ENCODE measurements at places on chromosomes 6 and 20.
A peak's percentile ranks its signal among the peaks of the same experiment; 100 is the strongest.

DNA sequence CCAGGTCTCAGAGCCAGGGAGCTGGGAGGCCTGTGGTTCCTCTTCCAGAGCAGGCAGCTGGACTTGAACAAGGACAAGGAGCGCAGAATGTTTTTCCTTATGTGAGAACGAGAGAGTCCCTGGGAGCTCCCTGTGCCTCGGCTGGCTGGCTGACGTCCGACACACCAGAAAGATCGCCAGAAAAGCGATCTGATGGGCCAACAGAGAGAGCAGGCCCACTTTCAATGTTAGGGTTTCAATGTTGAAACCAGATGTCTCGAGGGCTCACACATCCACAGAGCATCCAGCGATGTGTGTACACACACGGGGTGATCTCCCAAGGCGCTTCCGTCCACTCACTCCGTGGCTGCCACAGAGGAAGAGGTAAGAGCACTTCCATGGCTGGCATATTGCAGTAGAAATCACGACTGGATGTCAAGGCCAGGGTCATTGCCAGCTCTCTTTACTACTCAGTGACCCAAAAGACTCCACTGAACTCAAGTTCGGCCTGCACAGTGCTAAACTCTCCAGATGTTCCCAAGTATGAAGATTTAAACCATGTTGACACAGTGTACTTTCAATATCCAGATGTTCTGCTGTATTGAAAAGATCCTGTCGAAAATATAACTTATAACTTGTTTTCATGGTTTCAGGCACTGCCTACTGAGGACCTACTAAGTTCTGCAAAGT, 70.8 kb upstream of the FOXC1 start:
- no peak for DNase-seq

DNA sequence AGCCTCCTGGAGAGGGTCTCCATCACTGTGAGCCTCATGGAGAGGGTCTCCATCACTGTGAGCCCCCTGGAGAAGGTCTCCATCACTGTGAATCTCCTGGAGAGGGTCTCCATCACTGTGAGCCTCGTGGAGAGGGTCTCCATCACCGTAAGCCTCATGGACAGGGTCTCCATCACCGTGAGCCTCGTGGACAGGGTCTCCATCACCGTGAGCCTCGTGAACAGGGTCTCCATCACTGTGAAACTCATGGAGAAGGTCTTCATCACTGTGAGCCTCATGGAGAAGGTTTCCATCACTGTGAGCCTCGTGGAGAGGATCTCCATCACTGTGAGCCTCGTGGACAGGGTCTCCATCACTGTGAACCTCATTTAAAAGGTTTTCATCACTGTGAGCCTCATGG, 140.0 kb downstream of the ERMARD start:
- no peak for DNase-seq

GRCh38 chr6:91562955-91563354, 976.1 kb upstream of the MAP3K7 start:
- DNase-seq, result peak; percentile 14

DNA sequence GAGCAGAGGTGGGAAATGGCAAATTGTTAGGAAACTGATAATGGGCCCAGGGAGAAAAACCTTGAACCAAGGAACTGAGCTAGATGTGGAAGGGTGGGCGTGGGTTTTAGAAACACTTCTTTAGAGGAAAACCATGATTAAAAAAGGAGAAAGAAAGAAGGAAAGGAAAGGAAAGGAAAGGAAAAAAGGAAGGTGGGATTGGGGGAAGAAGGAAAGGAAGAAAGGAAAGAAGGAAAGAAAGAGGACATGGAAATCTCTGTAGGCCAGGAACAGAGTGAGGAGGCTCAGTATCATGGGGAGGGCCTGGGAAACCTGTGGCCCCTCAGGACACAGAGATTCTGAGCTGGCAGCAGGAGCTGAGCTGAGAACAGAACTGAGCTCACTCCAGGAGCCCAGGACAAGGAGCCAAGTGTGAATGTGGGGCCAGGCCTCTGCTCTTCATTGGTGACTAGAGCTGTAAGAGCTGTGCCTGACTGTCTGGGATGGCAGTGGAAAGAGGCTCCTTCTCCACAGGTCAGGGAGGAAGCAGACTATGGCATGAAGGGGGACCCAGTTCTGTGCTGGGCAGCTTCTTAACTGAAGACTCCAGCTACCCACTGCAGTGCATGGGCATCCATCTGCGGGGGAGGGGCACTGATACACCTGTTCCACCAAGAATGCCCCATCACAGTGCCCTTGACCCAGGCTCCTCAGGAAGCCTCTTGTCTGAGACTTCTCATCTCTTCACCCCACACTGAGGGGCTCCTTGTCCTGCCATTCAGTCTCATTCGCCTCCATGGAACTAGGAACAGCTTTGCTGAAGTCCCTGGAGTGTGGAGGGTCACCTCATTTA, 116.1 kb upstream of the BACH2 start:
- no peak for DNase-seq

DNA sequence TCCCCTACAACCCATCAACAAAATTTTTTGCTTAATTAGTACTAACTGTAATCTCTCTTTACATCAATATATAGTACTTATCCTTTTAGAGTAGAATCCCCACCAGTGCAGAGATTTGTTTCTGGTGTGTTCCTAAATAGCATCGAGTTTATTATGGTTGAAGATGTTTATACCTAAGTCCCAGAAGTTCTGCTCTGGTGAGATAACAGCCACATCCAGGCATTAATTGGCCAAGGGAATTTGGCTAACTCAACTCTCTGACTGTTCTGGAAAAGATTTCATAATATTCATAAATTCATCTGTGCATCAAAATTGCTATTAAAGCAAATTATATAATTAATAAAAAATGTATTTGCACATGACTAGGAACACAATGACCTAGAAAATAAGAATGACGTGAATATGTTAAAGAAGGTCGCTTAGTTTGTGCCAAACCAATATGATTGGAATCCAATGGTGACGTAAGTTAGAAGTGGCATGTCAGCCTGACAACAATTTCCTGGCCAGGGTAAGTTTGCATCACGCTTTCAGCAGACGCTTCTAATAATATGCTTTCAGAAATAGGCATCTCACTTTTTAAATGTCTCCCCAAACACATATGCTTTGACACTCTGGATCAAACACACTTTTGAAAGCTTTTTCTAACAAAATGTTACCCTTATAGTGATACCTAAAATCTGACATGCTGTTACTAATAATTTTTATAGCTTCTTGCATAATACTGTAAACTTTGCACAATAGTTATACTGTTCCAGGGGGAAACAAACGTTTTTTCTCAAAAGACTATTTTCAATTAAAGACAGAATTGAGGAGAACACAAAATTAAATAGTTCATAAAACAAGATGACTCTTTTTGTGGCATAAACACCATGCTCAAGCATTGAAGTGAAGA, 236.7 kb downstream of the TENT5A start:
- no peak for DNase-seq

GRCh38 chr6:124872361-124873065, 89.7 kb upstream of the RNF217 start:
- no peak for DNase-seq

DNA sequence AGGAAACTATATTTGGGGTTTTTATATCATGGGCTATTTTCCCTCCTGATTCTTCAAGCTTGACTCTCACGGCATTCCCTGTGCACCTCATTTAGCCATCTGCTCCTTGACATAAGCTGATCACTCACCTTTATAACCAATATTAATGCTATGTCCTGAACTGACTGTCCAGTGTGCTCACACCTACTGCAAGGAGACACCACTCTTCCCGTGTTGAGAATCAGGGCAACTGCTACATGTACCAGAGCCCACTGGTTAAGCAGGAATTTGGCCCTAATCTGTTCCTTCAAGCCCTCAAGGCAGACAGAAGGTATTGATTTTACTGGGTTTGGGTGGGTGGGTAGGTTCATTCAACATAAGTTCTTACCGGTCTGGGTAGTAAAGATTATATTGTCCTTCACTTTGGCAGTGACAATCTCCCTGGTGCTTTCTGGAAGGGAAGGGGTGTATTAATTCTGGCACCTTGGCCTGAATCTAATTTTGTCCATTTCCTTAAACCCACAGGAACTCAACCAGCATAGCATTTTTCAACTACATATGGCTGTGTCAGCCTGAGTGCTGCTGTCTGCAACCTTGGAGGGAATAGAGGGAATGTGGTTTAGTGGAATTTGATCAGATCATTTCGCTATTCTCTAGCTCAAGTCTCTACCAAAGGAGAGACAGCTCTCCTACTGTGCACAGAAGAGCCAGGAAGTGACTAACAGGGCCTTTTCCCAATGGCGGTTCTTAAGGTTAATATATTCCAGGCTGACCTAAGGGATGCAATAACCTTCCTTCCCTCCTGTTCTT, 293.2 kb downstream of the BTBD9 start:
- peak; percentile 77 for DNase-seq

DNA sequence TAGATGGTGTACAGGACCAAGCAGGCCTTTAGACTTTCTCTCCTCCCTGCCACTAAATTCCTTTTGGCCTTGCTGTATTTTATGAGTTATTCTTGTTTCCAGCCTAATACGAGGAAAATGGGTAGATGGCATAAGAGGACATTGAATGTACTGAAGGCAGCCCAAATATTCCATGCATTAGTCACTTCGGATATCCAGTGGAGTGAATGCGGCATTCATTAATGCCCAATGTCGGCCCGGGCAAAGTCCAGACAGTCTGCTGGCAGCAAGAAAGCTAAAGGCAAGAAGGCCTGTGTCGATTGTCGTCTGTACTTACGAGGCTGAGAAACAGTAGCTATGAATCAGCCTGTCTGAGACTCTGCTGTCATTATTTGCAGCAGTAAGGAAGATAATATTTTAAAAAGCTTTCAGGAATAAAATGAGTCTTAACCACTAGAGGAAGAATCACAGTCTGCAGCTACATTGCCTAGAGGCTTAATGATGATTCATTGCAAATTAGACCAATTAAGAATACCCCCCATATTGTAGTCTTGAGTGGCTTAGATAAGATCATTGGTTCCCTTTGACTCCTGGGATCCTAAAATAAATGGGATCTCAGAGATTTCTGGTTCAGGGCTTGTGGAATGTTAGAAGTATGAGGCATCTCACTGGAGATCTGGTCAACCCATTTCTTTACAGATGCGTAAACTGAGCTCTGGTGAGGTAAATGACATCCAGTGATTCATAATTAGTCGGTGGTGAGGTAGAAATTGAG, 534.1 kb upstream of the JAG1 start:
- DNase-seq, result peak; percentile 81

- DNase-seq, result no peak
These were observed 33.4 kb upstream of the INSM1 start for GRCh38 chr20:20334489-20334888.

DNA sequence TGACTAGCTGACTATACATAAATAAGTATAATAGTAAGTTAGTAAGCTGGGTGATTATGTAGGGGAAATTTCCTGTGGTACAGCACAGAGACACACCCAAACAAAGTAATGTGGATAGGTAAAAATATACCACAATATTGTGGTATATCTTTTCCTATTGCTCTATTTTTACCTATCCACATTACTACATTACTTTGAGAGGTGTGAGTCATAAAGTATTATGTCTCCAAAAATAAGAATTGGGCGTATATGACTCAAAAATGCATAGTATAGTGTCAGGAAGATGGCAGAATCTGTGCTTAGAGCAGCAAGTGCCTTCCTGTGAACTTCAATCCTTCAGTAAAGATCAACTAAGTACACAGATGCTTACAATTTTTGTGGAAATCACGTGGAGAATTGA, 2.7 kb upstream of the SIRPG start:
- DNase-seq, result no peak

DNA sequence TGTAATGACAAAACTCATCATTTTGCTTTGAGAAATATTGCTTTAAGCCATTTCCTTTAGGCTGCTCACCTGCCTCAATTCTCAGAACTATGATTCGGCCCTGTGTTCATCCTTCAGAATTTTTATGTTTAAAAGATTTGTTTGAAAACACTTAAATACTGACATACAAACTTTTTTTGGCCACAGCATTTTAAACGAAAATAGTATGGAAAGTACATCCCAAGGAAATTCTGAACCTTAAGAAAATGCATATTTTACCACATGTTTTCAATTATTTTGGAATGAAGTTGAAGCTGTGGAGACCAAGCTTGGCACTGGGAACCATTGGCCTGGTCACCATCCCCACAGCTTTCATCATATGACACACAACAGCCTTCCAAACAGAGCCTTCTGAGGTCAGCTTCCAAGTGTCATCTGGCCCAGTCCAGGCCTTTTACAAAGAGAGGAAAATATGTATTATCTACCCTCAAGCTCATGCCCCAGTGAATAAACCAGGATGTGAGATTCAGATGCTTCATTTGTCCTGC, 83.3 kb downstream of the SOD2 start:
- DNase-seq, result no peak

- DNase-seq, result no peak
These were observed 9.3 kb downstream of the NTSR1 start for GRCh38 chr20:62717933-62718332.

GRCh38 chr20:37319151-37319671, 26.7 kb upstream of the SRC start:
- peak; percentile 72 for DNase-seq

GRCh38 chr6:24431045-24431451, 28.3 kb downstream of the MRS2 start:
- peak; percentile 38 for DNase-seq

DNA sequence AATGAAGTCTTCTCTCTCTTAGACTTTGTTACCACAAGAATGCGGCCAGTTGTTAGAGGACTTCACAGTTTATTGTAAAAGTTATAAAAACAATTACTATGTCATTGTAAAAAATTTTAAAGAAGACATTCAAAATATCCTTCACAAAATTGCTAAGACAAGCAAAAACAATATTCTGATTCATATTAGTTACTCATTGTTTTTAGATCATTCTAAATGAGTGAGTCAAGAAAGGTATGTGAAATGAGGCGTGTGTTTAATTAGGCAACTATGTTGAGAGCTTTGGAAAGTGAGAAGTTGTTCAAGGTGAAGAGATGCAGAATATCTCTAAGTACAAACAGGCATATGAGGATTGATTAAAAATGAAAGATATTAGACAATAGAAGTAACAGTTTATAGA, 875.3 kb downstream of the EYS start:
- no peak for DNase-seq
